Natural killer cell treated with Interleukin-12 subunit alpha and Interleukin-12 subunit beta and Interleukin-15 and Interleukin-18, amount 100 ng/mL, for 72 hours (primary cell): ENCODE measurements at places on chromosomes 5 and 9. TPM values are rescaled to one million over a fixed set of nuclear protein-coding genes. Genes with fewer than 3 reads are reported as not detected.
A peak's percentile ranks its signal among the peaks of the same experiment; 100 is the strongest.

- peak overlapping the region; percentile 96 for H3K4me3 ChIP-seq
- peak overlapping the region; percentile 95 for H3K27ac ChIP-seq
- DNase-seq, result no peak
- peaks cover 6% of the 10 kb centered on the region for H3K36me3 ChIP-seq
- H3K27me3 ChIP-seq, result no peaks in the 10 kb centered on the region
Observed at GRCh38 chr5:112977440-112977861, 853 bp downstream of the DCP2 start.

Gene HTR4
- total RNA-seq, result not detected

DNA sequence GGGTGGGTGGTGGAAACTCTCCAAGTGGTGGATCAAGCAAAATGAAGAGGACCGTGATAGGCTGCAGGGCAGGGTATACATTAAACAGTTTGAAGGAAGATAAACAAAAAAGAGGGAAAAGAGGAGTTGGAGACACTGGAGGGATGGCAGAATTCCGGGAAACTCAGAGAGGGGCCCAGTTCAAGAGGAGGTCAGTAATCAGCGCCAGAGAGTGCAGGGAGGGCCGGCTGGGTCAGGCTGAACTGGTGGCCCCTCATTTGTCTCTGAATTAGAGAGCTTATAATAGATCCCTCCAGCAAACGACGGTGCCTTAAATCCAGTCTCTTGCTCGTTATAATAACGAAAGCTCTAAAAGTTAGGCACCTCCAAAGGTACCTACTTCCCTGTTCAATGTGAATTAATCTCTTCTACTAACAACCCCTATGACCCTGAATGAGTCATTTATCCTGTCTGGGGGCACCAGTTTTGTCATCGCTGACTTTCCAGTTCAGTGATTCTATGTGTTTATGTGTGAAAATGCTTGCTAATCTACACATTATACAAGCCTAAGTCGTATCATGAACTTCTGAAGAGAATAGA lies 2.4 kb upstream of the ZSWIM6 start:
- peak overlapping the region; percentile 77 for H3K4me3 ChIP-seq
- no peak for DNase-seq
- peaks cover 4% of the 10 kb centered on the region for H3K36me3 ChIP-seq
- peaks cover 41% of the 10 kb centered on the region for H3K4me1 ChIP-seq
- peaks cover 18% of the 10 kb centered on the region for H3K27me3 ChIP-seq

DNA sequence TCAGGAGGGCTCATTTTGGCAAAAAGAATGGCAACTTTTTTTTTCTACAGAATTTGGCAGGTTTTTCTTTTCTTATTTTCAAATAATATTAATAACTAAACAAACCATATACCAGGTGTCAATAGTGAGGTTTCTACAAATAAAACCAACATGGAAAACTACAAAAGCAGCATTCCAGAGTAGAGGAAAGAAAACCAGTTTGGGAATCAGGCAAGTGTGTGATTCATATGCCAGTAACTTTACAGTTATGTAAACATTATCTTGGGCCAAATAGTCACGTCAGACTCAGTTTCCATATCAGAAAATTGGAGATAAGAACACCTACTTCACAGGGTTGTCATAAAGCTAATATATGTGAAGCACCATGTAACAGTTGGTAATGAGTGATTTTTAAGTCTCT lies 51.7 kb downstream of the FBXW11 start:
- no peaks in the 10 kb centered on the region for H3K36me3 ChIP-seq
- no peak overlapping the region for H3K27ac ChIP-seq
- peaks cover 31% of the 10 kb centered on the region for H3K4me1 ChIP-seq

- H3K27ac ChIP-seq, result no peak overlapping the region
- no peak for DNase-seq
- H3K4me1 ChIP-seq, result peaks cover 7% of the 10 kb centered on the region
- H3K27me3 ChIP-seq, result no peaks in the 10 kb centered on the region
Observed at GRCh38 chr5:72885824-72886223, 69.4 kb downstream of the TNPO1 start.

GRCh38 chr5:119289438-119290044 lies 66.3 kb upstream of the TNFAIP8 start:
- H3K27me3 ChIP-seq, result no peaks in the 10 kb centered on the region
- peak overlapping the region; percentile 93 for H3K27ac ChIP-seq
- H3K4me1 ChIP-seq, result peaks cover 75% of the 10 kb centered on the region

Gene GABRA6
- total RNA-seq, result not detected

GRCh38 chr5:145396888-145397287 lies 438.3 kb downstream of the PRELID2 start:
- H3K4me3 ChIP-seq, result no peak overlapping the region
- no peaks in the 10 kb centered on the region for H3K27me3 ChIP-seq
- H3K36me3 ChIP-seq, result no peaks in the 10 kb centered on the region

GRCh38 chr9:97276310-97276852 lies 31.1 kb upstream of the CCDC180 start:
- H3K4me3 ChIP-seq, result no peak overlapping the region
- no peak overlapping the region for H3K27ac ChIP-seq
- DNase-seq, result no peak
- peaks cover 6% of the 10 kb centered on the region for H3K4me1 ChIP-seq

- no peak for DNase-seq
- H3K36me3 ChIP-seq, result no peaks in the 10 kb centered on the region
- no peak overlapping the region for H3K4me3 ChIP-seq
- H3K27ac ChIP-seq, result no peak overlapping the region
- no peaks in the 10 kb centered on the region for H3K27me3 ChIP-seq
- H3K4me1 ChIP-seq, result peaks cover 9% of the 10 kb centered on the region
Observed at GRCh38 chr9:33430942-33431341, 16.5 kb downstream of the AQP3 start.

GRCh38 chr5:76363352-76364225 lies 39.5 kb upstream of the IQGAP2 start:
- H3K4me1 ChIP-seq, result peaks cover 16% of the 10 kb centered on the region
- no peak for DNase-seq
- no peak overlapping the region for H3K4me3 ChIP-seq
- no peaks in the 10 kb centered on the region for H3K27me3 ChIP-seq
- H3K36me3 ChIP-seq, result no peaks in the 10 kb centered on the region

GRCh38 chr9:135117281-135117680 lies 29.8 kb downstream of the OLFM1 start:
- H3K4me1 ChIP-seq, result no peaks in the 10 kb centered on the region
- no peak overlapping the region for H3K27ac ChIP-seq
- no peak overlapping the region for H3K4me3 ChIP-seq
- DNase-seq, result no peak
- H3K36me3 ChIP-seq, result no peaks in the 10 kb centered on the region

Gene PKD2L2
- not detected for total RNA-seq

DNA sequence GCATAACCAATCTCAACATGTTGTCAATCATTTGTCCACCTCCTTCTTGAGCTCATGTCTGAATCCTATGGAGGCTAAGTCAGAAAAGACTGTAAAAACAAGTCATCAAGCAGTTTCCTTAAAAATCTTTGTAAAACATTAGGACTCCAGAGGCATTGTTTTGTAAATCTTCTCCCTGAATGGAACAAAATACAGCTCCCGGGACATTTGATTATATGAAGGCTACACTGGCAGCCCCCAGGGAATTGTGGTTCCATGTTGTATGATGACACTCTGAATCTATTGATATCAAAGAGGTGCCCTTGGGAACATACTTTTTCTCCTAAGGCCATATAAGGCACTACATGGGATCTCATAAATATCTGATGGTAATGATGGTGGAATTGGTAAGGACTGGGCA lies 83.2 kb upstream of the NUDT12 start:
- no peak overlapping the region for H3K4me3 ChIP-seq
- H3K4me1 ChIP-seq, result no peaks in the 10 kb centered on the region
- no peak for DNase-seq

GRCh38 chr5:63919763-63920478 lies 42.3 kb downstream of the HTR1A start:
- no peaks in the 10 kb centered on the region for H3K4me1 ChIP-seq
- no peak for DNase-seq
- peaks cover 7% of the 10 kb centered on the region for H3K36me3 ChIP-seq
- H3K4me3 ChIP-seq, result no peak overlapping the region
- no peaks in the 10 kb centered on the region for H3K27me3 ChIP-seq

- peaks cover 37% of the 10 kb centered on the region for H3K4me1 ChIP-seq
- H3K27ac ChIP-seq, result peak overlapping the region; percentile 1
- DNase-seq, result no peak
- H3K36me3 ChIP-seq, result no peaks in the 10 kb centered on the region
Observed at GRCh38 chr5:102818345-102818744, 63.2 kb downstream of the PAM start.

DNA sequence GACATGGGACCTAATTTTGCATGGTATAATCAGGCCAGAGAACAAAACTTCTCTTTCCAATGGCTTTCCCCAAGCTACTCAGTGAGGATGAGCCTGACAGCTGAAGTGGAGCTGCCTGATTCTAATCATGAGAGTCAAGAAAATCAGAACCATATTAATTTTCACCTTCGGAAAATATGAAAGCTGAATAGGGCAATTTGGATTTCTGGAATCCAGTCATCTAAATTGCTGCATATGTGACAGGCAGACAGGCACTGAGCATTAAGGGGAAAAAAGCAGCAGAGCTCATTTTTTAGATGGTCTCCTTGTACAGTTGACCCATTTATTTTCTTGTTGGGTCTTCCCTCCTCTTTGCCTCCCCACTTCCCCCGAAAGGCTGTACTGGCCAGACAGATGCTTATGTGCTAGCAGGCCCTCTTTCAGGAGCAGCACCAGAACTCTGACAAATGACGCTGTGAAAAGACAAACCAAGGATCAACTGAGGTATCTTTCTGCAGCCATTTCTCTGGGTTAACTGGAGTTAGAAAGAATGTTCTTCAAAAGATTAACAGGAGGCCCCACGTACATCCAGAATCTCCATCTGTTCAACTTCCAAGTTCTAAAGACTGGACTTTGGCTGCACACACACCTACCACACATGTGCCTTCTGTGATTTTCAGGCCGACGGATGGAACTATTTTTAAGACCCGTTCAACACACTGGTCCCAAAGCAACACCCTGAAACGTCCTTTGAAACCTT lies 175.2 kb downstream of the DCP2 start:
- no peaks in the 10 kb centered on the region for H3K4me1 ChIP-seq
- no peaks in the 10 kb centered on the region for H3K36me3 ChIP-seq
- H3K27ac ChIP-seq, result no peak overlapping the region
- no peak overlapping the region for H3K4me3 ChIP-seq

Gene IL33
- total RNA-seq, result not detected

DNA sequence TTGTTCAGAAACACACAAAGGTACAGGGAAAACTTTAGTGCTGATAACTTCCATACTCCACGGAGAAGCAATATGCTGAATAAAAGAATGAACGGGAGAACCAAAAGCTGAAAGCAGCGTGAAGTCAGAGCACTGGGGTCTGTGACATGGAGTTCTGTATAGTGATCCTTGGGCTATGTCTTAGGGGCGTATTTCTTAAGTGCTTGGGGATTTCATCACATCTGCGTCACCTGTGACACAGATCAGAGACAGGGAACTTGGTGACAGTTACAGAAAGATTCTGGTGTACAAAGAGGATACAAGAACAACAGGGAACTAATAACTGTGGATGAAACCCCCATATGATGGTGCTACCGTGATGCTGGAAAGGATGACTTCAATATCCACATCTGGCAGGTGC lies 81.9 kb downstream of the MARCHF3 start:
- no peaks in the 10 kb centered on the region for H3K36me3 ChIP-seq
- no peak for DNase-seq
- no peak overlapping the region for H3K27ac ChIP-seq
- peaks cover 19% of the 10 kb centered on the region for H3K4me1 ChIP-seq

DNA sequence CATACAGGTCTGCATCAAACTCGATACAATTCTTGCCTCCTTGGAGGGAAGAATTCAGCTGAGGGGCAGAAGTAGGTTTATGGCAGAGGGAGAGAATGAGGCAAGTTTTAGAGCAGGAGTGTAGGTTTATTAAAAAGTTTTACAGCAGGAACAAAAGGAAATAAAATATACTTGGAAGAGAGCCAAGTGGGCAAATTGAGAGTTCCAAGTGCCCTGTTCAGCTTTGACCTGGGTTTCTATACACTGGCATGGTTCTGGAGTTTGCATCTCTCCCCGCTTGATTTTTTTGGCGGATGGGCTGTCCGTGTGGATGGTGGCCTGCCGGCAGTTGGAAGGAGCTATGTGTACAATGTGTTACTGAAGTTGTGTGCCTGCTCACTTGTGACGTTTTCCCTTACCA lies 116.1 kb downstream of the ALDH1A1 start:
- no peak overlapping the region for H3K4me3 ChIP-seq
- no peaks in the 10 kb centered on the region for H3K4me1 ChIP-seq
- no peak overlapping the region for H3K27ac ChIP-seq
- no peaks in the 10 kb centered on the region for H3K36me3 ChIP-seq
- DNase-seq, result no peak

Gene PCSK5
- total RNA-seq, result 9.9 TPM

- DNase-seq, result no peak
- H3K27ac ChIP-seq, result no peak overlapping the region
- no peaks in the 10 kb centered on the region for H3K4me1 ChIP-seq
- no peak overlapping the region for H3K4me3 ChIP-seq
- H3K27me3 ChIP-seq, result no peaks in the 10 kb centered on the region
- H3K36me3 ChIP-seq, result no peaks in the 10 kb centered on the region
Observed at GRCh38 chr5:105783811-105784210, 1886.9 kb downstream of the EFNA5 start.

DNA sequence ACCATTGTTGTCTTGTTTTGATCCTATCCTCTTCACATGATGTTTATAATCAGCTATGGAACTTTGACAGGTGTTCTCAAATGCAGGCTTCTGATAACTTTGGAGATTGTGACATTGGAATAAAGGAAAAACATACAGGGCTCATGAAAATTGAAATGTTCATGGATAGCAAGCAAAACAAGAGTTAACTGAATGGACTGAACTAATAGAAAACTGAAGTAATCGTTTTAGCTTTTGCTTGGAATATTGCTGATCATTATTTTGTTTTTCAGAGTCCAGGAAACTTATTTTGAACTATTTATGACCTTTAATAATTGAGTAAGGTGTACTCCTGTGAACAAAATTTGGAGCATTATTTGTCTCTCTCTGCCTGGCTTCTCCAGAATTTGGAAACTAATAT lies 436.7 kb upstream of the CDH9 start:
- peaks cover 9% of the 10 kb centered on the region for H3K36me3 ChIP-seq
- no peak for DNase-seq
- H3K27me3 ChIP-seq, result no peaks in the 10 kb centered on the region
- H3K4me3 ChIP-seq, result no peak overlapping the region

- H3K27me3 ChIP-seq, result no peaks in the 10 kb centered on the region
- H3K27ac ChIP-seq, result no peak overlapping the region
- DNase-seq, result no peak
Observed at GRCh38 chr5:77734885-77735284, 41.3 kb downstream of the TBCA start.

- DNase-seq, result no peak
- no peaks in the 10 kb centered on the region for H3K4me1 ChIP-seq
- no peaks in the 10 kb centered on the region for H3K27me3 ChIP-seq
- H3K4me3 ChIP-seq, result no peak overlapping the region
- no peak overlapping the region for H3K27ac ChIP-seq
Observed at GRCh38 chr5:121429761-121430160, 421.9 kb upstream of the FTMT start.
